NB4 (cell line): ENCODE measurements at places on chromosomes 12 and 14.

DNA sequence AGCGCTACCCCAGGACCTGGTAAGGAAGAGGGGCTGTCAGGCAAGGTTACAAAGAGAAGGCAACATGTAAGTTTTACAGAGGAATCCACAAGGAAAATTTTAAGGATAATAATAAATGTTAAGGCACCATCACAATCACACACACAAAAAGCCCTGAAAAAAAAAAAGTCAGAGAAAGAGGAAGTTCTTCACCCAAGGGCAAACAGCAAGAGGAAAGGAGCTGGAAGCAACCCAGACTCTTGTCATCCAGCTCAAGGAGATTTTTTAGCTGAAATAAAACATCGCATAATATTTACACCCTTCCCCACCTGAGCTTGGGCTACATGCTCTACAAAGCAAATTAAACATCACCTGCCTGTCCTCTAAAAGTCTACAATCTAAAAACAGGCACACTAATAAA is 9.5 kb downstream of the SPTB start:
- peak; percentile 47 for DNase-seq

- no peak for DNase-seq
Observed at GRCh38 chr14:20809917-20810316, 7.3 kb upstream of the RNASE1 start.

DNA sequence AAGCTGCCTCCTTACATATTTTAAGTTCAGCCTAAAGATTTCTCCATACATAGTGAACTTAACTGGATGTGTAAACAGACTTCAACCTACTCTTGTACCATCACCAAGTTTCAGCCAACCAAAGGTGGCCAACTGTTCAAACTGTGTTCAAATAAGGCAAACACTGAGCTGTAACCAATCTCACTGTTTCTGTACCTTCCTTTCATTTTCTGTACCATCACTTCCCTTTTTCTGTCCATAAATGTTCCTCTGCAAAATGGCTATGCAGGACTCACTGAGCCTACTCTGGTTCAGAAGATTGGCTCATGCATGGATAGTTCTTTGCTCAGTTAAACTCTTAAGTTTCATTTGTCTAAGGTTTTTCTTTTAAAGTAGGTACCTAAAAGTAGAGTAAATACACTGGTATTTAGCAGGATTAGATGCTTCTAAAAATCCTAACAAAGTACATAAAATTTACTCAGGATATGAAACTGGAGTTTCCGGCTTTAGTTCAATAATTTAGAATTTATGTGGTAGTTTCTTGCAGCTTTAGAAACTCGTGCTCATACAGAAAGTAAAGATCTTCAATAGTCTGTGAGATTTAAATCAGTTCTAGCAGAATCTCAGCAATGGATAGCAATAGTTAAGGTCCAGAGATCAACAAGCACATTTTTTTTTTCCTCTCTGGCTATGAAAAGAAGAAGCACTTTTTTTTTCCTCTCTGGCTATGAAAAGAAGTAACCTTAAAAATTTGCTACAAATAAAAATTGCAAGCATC is 282.0 kb upstream of the PPFIA2 start:
- DNase-seq: peak; percentile 9

DNA sequence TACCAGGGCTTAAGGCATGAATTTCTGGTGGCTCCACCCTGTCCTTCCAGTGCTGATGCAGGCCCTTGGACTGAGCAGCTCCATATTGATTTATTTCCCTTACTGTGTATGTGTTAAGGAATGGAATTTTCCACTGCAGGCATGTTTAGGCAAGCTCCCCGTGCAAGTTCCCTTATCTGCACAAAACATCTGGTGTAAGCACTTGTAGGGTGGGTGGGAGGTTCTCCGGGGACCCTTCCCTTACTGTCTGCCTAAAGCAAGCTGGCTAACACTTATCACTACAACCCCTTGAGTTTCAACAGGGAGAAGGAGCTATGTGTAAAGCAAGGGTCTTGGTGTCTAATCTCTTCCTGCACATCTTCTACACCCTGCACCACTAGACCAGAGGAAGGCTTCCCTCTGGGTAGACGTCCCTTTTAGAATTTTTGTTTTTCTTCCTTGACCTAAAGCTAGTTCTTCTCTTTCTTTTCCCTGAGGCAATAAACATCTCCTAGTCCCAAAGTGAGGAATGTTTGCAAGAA is 22.0 kb upstream of the DRAM1 start:
- DNase-seq: peak; percentile 91
